Neural progenitor cell (in vitro differentiated cells): ENCODE measurements at places on chromosomes 11 and 22.
A peak's percentile ranks its signal among the peaks of the same experiment; 100 is the strongest.

DNA sequence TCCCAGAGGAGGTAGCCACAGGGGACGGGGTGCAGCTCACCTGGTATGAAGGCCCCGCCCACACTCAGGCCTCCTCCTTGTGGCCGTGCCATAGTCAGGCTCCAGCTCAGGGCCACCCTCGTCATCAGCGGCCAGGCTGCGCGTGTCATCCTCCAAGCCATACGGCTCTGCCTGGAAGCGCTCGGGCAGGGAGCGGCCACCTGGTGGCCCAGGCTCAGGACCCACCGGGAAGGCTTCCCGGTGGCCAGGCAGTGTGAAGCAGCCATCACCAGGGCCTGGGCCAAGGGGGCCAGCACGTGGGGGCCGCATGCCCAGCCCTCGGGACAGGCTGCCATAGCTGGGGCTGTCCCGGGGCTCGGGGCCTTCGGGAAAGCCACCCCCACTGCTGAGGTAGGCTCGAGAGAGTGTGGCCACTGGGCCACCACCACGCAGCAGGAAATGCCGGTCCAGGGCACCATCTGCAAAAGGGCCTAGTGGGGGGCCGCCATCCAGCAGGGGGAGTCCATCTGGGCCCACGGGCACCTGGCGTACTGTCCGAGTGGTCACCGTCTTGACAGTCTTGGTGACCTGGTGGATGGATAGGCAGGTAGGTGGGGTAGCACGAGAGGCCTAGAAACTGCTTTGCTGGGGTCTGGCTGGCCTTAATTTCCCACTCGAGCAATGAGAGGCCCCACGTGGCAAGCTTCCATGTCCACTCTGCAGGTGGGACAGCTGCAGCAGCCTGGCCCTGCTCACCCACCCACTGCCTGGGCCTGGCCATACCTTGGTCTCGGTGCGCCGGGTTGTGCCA lies 35.3 kb downstream of the ARVCF start:
- no peaks in the 10 kb centered on the region for H3K36me3 ChIP-seq
- H3K4me1 ChIP-seq = peaks cover 7% of the 10 kb centered on the region
- no peaks in the 10 kb centered on the region for H3K27me3 ChIP-seq
- no peak overlapping the region for H3K27ac ChIP-seq

- H3K27ac ChIP-seq = no peak overlapping the region
- H3K36me3 ChIP-seq = no peaks in the 10 kb centered on the region
- H3K4me3 ChIP-seq = no peak overlapping the region
- DNase-seq = no peak
- no peaks in the 10 kb centered on the region for H3K27me3 ChIP-seq
Measured at GRCh38 chr11:86500500-86501140, 125.9 kb downstream of the CCDC81 start.

DNA sequence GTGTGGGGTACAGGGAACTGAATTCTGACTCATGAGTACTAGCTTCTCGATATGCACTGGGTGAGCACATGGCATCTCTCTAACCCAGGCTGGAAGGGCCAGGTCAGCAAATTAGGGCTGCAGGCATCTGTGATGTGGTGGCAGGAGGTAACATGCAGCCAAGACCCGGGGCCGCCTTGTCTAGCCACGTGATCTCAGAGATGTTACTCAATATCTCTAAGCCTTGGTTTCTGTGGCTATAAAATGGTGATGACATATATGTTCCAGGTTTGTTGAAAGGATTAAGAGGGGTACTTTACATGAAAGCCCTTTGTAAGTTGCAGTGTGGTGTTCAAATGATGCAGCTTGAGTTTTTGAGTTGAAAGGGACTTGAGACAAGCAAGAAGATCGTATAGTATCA lies 3.2 kb downstream of the ST14 start:
- no peak overlapping the region for H3K27ac ChIP-seq
- no peaks in the 10 kb centered on the region for H3K36me3 ChIP-seq
- peaks cover 52% of the 10 kb centered on the region for H3K27me3 ChIP-seq
- H3K4me1 ChIP-seq = peaks cover 14% of the 10 kb centered on the region
- no peak overlapping the region for H3K4me3 ChIP-seq

- H3K4me3 ChIP-seq = no peak within 1 kb of the TSS
- H3K4me1 ChIP-seq = no peaks in the 10 kb centered on the region
- H3K27me3 ChIP-seq = no peaks in the 10 kb centered on the region
- no peak within 1 kb of the TSS for H3K27ac ChIP-seq
- no peaks in the 10 kb centered on the region for H3K36me3 ChIP-seq
Measured at GRCh38 chr11:47378010-47378835, at the start of gene SPI1. SPI1 (minus strand) TSS chr11:47378547; CDS start chr11:47378353, 194 bp downstream.

DNA sequence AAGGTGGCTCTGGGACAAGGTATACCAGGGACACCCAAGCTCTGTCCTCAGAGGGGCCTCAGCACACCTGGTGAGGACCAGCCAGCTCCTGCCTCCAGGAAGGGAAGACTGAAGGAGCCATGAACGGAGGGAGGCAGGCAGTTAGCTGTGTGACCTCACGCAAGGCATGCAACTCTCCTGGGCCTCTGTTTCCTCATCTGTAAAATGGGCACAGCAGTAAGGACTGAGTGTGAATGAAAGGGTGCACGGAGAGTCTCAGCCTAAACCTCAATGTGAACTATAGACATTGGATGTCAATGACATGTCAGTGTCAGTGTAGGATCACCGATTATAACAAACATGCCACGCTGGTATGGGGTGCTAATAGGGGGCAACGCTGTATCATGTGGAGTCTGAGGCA lies 18.4 kb downstream of the PGA5 start:
- no peaks in the 10 kb centered on the region for H3K36me3 ChIP-seq
- H3K27me3 ChIP-seq = no peaks in the 10 kb centered on the region
- DNase-seq = no peak
- H3K27ac ChIP-seq = no peak overlapping the region
- H3K4me1 ChIP-seq = no peaks in the 10 kb centered on the region
- no peak overlapping the region for H3K4me3 ChIP-seq

DNA sequence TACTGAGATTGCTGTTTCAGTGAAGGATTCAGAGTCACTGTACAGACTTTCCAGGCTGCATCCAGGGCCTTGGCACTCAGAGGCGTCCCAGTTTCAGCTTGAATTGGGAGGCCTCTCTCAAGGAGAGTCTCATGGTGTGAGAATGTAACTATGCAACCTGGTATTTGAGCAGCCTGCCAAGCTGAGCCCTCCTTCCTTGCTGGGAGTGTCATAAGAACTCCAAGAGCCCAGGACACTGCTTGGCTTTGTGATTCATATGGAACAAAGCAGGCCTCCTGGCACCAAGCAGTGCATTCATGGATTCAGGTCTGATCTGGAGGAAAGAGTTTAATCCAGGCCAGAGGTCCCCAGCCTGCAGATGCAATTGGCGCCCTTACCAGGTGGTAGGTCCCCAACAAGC lies 171.7 kb downstream of the DBX1 start:
- H3K36me3 ChIP-seq = no peaks in the 10 kb centered on the region
- no peak overlapping the region for H3K4me3 ChIP-seq
- peaks cover 29% of the 10 kb centered on the region for H3K4me1 ChIP-seq
- no peak overlapping the region for H3K27ac ChIP-seq
- H3K27me3 ChIP-seq = no peaks in the 10 kb centered on the region

DNA sequence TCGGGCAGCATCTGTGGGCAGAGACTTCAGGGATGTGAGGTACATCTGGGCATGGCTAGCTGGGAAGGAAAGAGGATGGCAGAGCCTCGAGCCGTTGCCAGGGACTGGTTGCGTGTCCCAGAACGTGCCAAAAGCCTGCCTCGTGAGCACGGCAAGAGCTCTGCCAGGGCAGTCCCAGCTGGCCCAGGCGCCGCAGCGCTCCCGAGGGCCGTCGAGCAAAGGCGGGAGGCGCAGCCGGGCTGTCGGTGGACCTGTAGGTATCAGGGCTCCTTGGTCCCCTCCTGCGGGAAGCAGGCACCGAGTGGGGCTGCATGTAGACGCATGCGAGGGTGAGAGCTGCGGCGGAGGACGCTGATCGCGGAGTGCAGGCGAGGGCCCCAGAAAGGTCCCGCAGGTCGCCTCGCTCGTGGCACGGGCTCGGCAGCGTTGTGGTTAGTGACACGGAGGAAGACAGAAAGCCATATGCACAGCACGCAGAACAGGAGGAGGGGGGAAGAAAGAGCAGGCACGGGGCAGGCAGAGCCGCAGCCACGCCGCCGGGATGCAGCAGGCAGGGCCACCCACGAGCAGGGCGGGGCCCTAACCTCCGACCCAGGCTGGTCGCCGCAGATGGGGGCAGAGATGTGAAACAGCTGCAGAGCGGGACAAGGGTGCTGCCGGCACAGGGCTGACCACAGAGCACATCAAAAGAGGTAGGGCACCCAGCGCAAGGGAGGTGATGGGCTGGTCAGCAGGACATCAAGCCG lies 18.0 kb downstream of the LSP1 start:
- no peaks in the 10 kb centered on the region for H3K36me3 ChIP-seq
- no peak overlapping the region for H3K27ac ChIP-seq
- no peak overlapping the region for H3K4me3 ChIP-seq
- no peaks in the 10 kb centered on the region for H3K4me1 ChIP-seq
- peak; percentile 45 for DNase-seq
- H3K27me3 ChIP-seq = peaks cover 16% of the 10 kb centered on the region

- no peaks in the 10 kb centered on the region for H3K27me3 ChIP-seq
- DNase-seq = no peak
- no peak overlapping the region for H3K27ac ChIP-seq
- no peaks in the 10 kb centered on the region for H3K36me3 ChIP-seq
Measured at GRCh38 chr11:108804511-108804910, 139.6 kb downstream of the DDX10 start.

DNA sequence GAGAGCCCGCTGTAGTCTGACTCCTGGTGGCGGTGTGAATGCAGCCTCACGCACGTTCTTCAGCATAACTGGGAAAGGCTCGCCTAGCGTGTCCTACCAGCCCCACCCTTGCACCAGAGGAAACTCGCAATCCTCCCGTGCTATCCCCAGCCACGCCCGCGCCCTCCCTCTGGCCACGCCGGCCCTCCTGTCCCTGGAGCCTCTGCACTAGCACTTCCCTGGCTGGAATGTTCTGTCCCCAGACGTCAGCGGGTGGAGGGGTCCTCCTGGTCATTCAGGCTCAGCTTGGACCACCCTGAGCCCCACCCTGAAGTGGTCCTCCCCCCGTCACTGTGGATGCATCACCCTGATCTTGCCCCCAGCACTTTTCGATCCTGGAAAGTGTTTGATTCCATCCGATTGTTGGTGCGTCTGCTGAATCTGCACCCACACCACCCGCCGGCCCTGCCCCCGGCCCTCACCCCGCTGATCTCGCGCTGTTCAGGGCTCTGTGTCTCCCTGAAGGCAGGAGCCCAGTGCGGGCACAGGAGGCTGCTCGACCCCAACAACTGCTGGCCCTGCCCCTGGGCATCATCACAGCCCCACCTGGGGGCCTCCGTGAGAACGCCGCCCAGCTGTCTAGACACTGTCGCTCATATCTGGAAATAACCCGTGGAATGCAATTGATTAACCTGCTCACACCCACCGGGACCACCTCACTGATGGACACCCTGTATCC lies 437.0 kb downstream of the TBC1D22A start:
- H3K4me3 ChIP-seq = no peak overlapping the region
- no peak overlapping the region for H3K27ac ChIP-seq
- H3K4me1 ChIP-seq = no peaks in the 10 kb centered on the region
- DNase-seq = no peak
- H3K36me3 ChIP-seq = no peaks in the 10 kb centered on the region
- no peaks in the 10 kb centered on the region for H3K27me3 ChIP-seq

GRCh38 chr11:58177409-58178054 lies 11.3 kb upstream of the OR9Q2 start:
- H3K27me3 ChIP-seq = no peaks in the 10 kb centered on the region
- H3K27ac ChIP-seq = no peak overlapping the region
- no peak for DNase-seq
- no peaks in the 10 kb centered on the region for H3K36me3 ChIP-seq

DNA sequence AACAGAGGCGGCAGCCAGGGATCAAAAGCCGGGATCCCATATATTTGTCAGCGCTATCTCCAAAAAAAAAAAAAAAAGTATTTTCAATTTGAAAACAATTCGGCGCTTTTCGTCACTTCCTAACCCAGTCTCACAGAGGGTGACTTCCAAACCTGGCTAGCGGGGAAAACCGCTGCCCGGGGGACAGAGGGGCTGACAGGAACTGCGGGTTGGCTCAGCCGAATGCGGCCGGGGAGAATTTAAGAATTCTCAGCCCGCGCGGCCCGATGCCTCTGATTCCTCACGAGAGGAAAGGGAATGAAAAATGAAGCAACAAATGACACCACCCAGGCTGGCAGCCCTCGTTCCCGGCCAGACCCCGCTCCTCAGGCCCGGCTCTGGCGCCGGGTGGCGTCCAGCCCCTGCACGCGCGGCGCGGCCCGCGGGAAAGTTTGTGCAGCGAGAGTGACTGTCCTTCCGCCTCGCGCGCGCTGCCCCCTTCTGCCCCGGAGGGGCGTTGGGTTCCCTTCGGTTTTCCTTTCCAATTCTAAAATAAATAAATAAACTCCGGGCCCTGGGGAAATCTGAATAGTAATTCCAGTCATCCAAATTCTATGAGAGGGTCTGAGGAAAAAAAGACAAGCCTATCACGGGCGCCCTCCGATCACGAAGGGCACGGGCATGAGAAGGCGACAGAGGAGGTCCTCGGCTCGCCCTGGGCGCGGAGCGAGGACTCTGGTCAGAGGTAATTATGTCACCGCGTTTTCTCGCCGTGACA lies 4.8 kb upstream of the PAX6 start:
- H3K4me3 ChIP-seq = peak overlapping the region; percentile 91
- peaks cover 85% of the 10 kb centered on the region for H3K27me3 ChIP-seq
- H3K4me1 ChIP-seq = peaks cover 69% of the 10 kb centered on the region
- no peak overlapping the region for H3K27ac ChIP-seq
- DNase-seq = peak; percentile 57
- no peaks in the 10 kb centered on the region for H3K36me3 ChIP-seq

GRCh38 chr11:15654451-15654850 lies 539.7 kb downstream of the INSC start:
- H3K4me3 ChIP-seq = no peak overlapping the region
- H3K27ac ChIP-seq = no peak overlapping the region
- peaks cover 30% of the 10 kb centered on the region for H3K4me1 ChIP-seq
- no peaks in the 10 kb centered on the region for H3K36me3 ChIP-seq
- H3K27me3 ChIP-seq = no peaks in the 10 kb centered on the region

DNA sequence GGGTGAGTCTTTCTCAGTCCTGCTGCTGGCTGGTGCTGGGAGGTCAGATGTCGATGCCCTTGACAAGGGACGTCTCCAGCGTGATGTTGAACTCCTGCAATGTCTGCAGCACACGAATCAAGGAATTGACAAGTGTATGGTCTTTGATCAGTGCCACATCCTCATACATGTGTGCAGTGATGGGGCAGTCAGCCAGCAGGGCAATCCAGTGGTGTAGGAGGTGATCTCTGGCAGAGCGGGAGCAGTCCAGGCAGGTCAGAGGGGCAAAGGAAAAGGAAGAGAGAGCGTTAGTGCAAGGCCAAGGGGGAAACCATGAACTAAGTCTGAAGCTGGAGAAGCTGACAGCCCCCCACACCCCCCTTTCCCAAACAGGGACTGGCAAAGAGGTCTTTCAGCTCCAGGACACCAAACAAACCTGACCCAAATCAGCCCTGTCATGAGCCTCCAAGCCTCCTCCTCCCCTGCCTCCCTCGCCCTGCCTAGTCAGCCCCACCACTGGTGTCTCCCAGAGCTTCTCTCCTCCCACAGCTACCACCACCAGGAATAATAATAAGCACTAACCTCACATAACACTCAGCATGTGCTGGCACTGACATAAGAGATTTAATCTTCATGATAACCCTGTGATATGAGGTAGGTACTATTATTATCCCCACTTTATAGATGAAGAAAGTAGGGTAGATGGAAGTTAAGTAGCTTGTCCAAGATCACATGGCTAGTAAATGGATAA lies 48.4 kb upstream of the SCUBE2 start:
- H3K27me3 ChIP-seq = no peaks in the 10 kb centered on the region
- H3K4me1 ChIP-seq = peaks cover 10% of the 10 kb centered on the region
- H3K4me3 ChIP-seq = no peak overlapping the region
- DNase-seq = no peak
- H3K27ac ChIP-seq = no peak overlapping the region

- H3K4me3 ChIP-seq = no peak overlapping the region
- no peak overlapping the region for H3K27ac ChIP-seq
- H3K36me3 ChIP-seq = no peaks in the 10 kb centered on the region
- no peaks in the 10 kb centered on the region for H3K27me3 ChIP-seq
- no peaks in the 10 kb centered on the region for H3K4me1 ChIP-seq
- no peak for DNase-seq
Measured at GRCh38 chr22:43516386-43516785, 104.6 kb downstream of the MPPED1 start.
